Stimulated activated CD8-positive, alpha-beta memory T cell treated with anti-CD3 and anti-CD28 coated beads, Interleukin-15, amount 100 ng/mL, for 48 hours (primary cell): ENCODE measurements at places on chromosomes 11 and 22.

GRCh38 chr11:85886089-85887056, 31.2 kb downstream of the CCDC83 start:
- no peak for DNase-seq

DNA sequence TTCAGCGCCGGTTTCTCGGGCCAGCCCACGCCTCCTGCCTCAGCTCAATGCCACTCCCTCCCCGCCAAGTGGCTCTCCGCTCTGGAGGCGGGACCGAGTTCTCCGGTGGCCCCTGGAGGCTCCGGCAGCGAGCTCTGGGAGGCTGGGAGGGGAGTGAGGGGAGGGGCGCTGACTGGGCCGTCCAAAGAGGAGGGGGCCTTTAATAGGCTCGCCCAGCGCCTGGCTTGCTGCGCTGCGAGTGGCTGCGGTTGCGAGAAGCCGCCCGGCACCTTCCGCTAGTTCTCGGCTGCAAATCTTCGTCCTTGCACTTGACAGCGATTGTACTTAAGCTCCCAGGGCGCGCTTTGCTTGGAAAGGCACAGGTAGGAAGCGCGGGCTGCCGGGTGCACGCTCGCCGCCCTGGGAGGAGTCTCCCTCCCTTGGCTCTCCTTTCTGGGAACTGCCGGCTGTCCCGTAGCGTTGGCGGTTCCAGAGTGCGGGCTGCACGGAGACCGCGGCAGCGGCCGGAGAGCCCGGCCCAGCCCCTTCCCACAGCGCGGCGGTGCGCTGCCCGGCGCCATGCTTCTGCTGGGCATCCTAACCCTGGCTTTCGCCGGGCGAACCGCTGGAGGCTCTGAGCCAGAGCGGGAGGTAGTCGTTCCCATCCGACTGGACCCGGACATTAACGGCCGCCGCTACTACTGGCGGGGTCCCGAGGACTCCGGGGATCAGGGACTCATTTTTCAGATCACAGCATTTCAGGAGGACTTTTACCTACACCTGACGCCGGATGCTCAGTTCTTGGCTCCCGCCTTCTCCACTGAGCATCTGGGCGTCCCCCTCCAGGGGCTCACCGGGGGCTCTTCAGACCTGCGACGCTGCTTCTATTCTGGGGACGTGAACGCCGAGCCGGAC, at the start of gene ADAMTS15:
ADAMTS15 (plus strand) TSS at position 230 of the 894 bp plus-strand sequence; CDS start at position 559, 329 bp downstream.
- DNase-seq: peak; percentile 28

GRCh38 chr11:120912504-120912903, 111.4 kb upstream of the TBCEL start:
- no peak for DNase-seq

DNA sequence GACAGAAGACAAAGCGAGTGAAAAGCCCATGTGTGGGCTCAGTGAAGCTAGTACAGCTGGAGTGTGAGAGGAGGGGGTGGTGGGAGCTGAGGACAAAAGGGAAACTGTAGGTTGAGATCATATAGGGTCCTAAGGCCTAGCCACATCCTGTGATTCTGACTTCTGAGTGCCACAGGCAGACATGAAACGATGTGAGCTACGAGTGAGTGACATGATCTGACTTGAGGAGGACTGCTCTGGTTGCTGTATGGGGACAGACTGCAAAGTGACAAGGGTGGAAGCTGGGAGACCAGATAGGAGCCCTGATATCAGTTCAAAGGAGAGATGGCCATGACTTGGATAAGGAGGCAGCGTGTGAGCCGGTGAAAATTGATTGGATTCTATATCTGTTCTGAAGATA, 85.4 kb downstream of the MICAL2 start:
- peak; percentile 45 for DNase-seq

DNA sequence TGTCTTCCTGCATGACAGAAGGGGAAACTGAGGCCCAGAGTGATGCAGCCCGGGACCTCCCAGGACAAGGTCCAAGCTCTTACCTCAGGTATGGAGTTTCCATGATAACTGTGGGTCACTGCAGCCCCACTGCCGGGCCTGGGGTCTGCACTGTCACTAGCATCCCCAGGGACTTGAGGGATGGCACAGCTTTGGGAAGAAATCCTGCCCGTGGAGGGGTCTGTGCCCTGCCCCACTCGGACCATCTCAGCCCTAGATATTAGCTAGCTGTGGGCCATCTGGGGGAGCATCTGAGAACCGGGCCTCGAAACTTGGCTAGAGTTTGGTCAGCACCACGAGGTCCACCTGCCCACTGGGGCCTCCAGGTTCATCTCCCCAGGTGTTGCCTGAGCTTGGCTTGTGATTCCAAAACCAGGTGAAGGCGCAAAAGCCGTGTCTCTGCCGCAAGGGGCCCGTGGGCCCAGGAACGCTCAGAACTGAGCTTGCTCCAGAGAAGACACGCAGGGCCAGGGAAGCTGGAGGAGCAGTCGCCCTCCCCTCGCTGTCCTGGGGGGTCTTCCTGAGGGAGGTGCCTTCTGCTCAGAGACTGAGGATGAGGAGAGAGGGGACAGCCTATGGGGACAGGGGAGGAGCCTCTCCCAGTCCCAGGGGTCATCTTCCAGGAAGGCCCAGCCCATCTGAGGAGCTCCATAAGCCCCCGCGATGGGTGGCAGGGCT, 4.8 kb downstream of the LINC01488 start:
- DNase-seq: no peak

DNA sequence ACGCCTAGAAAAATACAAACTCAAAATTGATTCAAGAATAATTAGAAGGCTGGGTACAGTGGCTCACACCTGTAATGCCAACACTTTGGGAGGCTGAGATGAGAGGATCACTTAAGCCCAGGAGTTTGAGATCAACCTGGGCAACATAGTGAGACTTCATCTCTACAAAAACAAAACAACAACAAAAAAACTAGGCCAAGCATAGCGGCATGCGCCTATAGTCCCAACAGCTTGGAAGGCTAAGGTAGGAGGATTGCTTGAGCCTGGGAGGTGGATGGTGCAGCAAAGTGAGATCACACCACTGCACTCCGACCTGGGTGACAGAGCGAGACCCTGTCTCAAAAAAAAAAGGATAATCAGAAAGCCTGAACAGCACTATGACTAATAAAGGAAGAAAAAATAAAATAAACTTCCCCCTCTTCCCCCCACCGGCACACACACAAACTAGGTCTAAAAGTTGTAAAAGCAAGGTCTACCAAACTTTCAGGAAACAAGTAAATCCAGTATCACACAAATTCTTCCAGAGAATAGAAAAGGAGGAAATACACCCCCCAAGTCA, 35.8 kb downstream of the RRAS2 start:
- DNase-seq: no peak

- no peak for DNase-seq
These were observed 41.8 kb upstream of the PRODH start for GRCh38 chr22:18977824-18978425.

- DNase-seq: no peak
These were observed 2.5 kb upstream of the KLHL35 start for GRCh38 chr11:75435571-75435925.

GRCh38 chr11:128585498-128586238, 1.7 kb downstream of the ETS1 start:
- DNase-seq: no peak

DNA sequence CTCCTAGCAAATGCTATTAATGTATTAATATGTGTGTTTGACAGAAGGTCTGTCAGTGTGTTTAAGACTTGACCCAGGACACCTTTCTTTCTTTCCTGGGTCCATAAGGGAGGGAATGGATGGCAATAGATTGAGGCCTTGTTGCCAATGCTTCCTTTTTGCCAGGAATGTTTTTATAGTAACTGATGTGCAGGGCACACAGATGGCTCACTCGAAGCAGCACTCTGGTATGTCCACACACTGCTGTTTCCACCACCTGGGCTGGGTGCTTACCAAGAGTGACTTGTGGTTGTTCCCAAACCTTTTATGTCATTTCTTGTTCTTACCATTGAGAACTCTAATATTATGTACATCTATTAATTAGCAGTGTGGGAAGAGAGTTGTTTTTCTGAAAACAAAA, 396.9 kb upstream of the SYN3 start:
- no peak for DNase-seq

GRCh38 chr11:126355926-126356897, 726 bp downstream of the ST3GAL4 start:
- DNase-seq: peak; percentile 13
